HFFc6 (cell line): ENCODE measurements at places on chromosomes 3 and 15. TPM values are rescaled to one million over a fixed set of nuclear protein-coding genes. Genes with fewer than 3 reads are reported as not detected.
A peak's percentile ranks its signal among the peaks of the same experiment; 100 is the strongest.

DNA sequence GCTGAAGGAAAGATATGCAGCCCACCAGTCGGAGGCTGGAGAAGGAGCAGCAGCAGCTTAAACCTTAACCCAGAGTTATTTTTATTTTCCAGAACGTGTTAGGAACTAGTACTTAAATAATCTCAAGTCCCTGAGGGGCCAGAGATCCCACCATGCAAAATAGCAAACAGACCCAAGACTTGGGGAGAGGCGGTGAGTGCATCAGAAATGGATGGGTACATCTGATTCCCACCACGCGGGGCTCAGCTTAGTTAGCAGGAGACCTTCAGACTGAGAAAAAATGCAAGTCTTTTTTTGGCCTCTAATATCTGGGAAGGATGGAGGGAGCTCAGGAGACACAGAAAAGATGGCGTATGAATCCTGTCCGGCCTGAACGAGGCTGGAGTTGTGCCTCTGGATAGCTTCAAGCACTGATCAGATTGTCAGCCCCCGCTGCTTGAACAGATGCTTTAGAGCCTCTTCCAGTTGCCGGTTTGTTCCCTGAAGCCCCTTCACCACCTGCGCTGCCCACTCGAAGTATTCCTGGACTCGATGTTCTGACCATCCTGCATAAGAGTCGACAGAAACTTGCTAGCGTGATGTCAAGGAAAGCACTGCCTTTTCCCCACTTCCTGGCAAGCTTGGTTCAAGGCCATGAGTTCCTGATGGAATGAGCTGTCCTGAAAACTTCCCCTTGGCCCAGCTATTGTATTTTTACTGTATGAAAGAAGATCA lies 1.3 kb downstream of the HDDC3 start:
- DNase-seq: no peak

Gene OR5K2
- not detected in 3 replicates for total RNA-seq

Gene C3orf85
- total RNA-seq: not detected in 3 replicates

DNA sequence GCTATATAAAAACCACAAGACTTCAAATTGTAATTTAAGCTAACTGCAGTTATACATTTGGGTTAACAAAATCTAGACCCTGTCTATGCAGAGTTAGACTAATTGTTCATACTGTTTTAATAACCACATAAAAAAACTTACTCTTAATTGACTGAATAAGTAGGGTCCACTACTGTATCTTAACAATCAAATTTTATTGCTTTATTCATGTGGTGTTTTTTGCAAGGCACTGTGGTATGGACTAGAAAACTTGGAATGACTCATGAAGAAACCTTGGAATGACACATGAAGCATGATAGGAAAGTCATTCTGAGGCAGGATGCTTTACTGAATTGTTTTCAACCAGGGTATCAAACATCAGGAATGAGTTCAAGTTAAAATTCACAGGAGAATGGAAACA lies 2.3 kb downstream of the SERP1 start:
- DNase-seq: peak; percentile 75

Gene TNFAIP8L3
- 0.18 to 0.56 TPM (median 0.36 TPM) in 3 replicates for total RNA-seq

DNA sequence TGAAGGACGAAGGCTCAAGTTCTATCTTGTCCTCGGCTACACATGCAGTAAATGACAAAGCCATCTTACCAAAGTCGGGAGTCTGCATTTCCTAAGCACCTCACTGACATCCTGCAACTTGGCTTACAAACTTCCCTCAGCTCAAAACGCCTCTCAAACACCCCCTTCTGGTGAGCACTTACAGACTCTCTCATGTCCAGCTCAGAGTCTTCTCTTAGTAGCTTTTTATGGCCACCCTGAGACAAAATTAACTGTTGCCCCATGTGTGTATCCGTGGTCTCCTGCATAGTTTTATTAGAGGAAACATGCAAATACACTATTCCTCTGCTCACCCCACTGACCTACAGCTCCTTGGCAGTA lies 819.7 kb downstream of the FHIT start:
- DNase-seq: no peak
